ENCODE measurements at places on chromosomes 2 and 18. TPM values are rescaled to one million over a fixed set of nuclear protein-coding genes. Genes with fewer than 3 reads are reported as not detected.

DNA sequence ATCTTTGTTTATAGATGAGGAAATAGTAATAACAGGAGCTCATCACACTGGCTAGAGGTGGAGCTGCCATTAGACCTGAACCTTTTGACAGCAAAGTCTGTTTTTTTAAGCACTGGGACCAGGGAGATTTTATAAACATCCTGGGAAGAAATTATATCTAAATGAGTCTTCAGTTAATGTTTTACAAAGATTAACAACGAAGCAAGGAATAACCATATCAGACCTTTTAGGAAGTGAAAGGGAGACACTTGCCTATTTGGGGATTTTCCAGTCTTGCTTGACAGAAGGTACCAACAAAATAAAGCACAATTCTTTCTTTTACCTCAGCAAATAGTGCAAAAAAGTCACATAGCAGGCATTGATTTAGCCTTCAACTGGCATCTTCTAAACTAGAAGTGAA lies 777.0 kb downstream of the CPS1 start:
- H3K27me3 ChIP-seq: peaks cover 4% of the 10 kb centered on the region
- no peak overlapping the region for H3K4me3 ChIP-seq
- H3K4me1 ChIP-seq: peaks cover 1% of the 10 kb centered on the region
- DNase-seq: no peak
- H3K36me3 ChIP-seq: no peaks in the 10 kb centered on the region

DNA sequence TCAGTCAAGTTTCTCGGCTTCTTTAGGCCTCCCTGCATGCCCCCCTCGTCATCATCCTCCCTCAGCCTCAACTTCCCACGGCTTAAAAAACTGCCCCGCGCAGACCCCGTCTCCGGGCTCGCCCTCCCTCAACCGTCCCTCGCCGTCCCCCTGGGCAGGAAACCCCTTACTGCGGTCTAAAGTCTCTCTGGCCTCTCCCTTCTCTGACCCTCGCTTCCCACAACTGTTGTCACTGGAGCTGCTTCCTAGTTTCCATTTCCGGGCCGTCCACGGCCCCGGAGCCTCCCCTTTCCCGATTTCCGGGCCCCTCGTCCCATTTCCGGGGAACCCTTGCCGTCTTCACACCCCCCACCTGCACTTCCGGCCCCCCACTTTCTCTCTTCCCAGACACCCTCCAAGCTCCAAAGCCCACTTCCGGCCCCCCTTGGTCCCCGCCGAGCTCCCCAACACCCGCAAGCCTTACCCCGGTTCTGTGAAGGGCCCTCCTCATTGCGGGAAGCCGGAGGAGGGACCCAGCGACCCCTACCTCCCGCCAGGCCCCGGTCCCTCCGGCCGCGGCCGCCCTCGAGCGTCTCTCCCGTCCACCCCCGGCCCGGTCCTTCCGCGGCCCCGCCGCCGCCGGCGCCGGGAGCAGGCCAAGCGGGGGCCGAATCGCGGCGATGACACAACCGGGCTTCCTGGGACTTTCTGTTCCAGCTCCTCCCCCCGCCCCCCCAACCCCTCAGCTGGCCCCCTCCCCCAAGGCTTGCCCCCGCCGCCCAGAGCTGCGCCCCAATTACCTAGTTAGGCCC lies 513 bp downstream of the TRIP12 start:
- H3K27ac ChIP-seq: peak overlapping the region; percentile 100
- no peaks in the 10 kb centered on the region for H3K27me3 ChIP-seq
- H3K4me1 ChIP-seq: peaks cover 59% of the 10 kb centered on the region
- peak; percentile 84 for DNase-seq
- H3K4me3 ChIP-seq: peak overlapping the region; percentile 99
- H3K36me3 ChIP-seq: peaks cover 10% of the 10 kb centered on the region

- H3K36me3 ChIP-seq: peaks cover under 1% of the 10 kb centered on the region
- H3K27me3 ChIP-seq: peaks cover 14% of the 10 kb centered on the region
- no peak overlapping the region for H3K27ac ChIP-seq
- no peak overlapping the region for H3K4me3 ChIP-seq
- DNase-seq: no peak
- H3K4me1 ChIP-seq: no peaks in the 10 kb centered on the region
Observed at GRCh38 chr2:47554311-47554905, 151.5 kb downstream of the MSH2 start.

GRCh38 chr2:169397697-169398096 lies 35.4 kb upstream of the LRP2 start:
- DNase-seq: no peak
- no peak overlapping the region for H3K4me3 ChIP-seq
- H3K36me3 ChIP-seq: no peaks in the 10 kb centered on the region
- H3K27ac ChIP-seq: no peak overlapping the region
- no peaks in the 10 kb centered on the region for H3K4me1 ChIP-seq

DNA sequence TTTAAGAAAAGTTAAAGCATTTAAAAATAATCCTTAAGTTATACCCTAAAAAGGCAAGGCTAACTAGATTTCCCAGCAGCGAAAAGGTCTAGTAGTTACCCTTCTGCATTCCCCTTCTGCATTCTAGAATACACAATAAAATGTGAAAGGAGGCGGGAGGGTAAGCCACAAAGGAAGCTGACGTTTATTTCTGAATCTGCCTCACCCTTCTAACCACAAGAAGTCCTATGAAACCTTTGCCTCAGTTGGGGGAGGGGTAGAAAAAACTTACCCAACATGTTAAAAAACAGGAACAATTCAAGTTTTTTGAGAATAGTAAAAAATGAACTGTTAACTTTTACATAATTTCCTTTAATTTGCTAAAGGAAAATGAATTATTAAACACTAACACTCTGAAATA lies 11.3 kb downstream of the STK17B start:
- peaks cover 47% of the 10 kb centered on the region for H3K36me3 ChIP-seq
- peaks cover 62% of the 10 kb centered on the region for H3K4me1 ChIP-seq
- peak overlapping the region; percentile 76 for H3K27ac ChIP-seq
- no peak overlapping the region for H3K4me3 ChIP-seq
- H3K27me3 ChIP-seq: no peaks in the 10 kb centered on the region
- no peak for DNase-seq

DNA sequence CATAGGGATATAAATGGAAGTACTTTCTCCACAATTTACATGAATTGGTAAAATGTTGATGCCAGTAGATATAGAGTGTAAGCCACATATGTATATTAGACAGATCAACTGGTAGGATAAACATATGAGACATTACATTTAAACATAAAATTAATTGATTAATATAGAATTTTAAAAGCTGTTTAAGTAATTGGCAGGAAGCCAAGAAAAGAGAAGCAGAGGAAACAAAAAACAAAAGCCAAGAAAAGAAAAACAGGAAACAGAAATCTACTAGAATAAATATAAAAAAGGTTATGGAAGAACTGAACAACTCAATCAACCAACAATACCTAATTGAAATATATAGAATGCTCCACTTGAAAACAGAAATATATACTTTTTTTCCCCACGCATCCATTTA lies 920.1 kb upstream of the TMEFF2 start:
- no peaks in the 10 kb centered on the region for H3K4me1 ChIP-seq
- no peak overlapping the region for H3K27ac ChIP-seq
- no peaks in the 10 kb centered on the region for H3K36me3 ChIP-seq
- H3K4me3 ChIP-seq: no peak overlapping the region
- DNase-seq: no peak

- peak overlapping the region; percentile 89 for H3K27ac ChIP-seq
- H3K36me3 ChIP-seq: no peaks in the 10 kb centered on the region
- H3K27me3 ChIP-seq: no peaks in the 10 kb centered on the region
- peaks cover 31% of the 10 kb centered on the region for H3K4me1 ChIP-seq
Observed at GRCh38 chr2:173589604-173590275, 235.1 kb downstream of the CDCA7 start.

DNA sequence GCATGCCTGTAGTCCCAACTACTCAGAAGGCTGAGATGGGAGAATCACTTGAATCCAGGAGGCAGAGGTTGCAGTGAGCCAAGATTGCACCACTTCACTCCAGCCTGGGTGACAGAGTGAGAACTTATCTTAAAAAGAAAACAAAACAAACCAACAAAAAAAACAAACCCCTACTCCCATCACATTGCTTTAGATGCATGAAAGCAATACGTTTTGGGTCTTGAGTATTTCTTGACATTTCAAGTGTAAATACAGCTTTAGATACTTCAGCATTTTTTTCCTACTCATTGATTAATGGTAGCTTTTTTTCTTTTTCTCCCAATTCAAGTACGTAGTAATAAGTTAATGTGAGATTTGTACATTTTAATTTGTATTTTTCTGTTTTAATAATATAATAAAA lies 20.3 kb downstream of the RASGRP3 start:
- H3K4me3 ChIP-seq: no peak overlapping the region
- H3K36me3 ChIP-seq: no peaks in the 10 kb centered on the region
- peaks cover 5% of the 10 kb centered on the region for H3K4me1 ChIP-seq
- no peak for DNase-seq

DNA sequence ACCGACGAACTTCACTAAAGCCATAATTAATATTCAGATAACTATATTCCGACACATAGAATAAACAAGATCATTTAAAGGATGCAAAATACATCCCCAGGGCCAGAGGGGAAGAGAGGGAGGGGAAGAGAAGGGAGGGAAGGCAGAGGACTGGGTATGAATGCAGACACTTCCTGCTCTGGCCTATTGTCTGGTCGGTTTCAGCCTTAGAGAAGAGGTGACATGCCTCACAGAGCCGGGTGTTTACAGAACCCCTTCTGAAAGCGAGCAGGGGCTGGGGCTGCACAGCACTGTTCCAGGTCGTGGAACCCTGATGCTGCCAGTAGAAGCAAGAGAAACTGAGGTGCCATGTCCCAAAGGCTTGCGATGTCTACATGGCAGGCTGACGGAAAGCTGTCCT lies 31.0 kb downstream of the CELF4 start:
- DNase-seq: no peak
- no peaks in the 10 kb centered on the region for H3K36me3 ChIP-seq
- H3K27me3 ChIP-seq: peaks cover 25% of the 10 kb centered on the region
- H3K4me1 ChIP-seq: peaks cover 1% of the 10 kb centered on the region
- H3K27ac ChIP-seq: no peak overlapping the region

- no peak overlapping the region for H3K27ac ChIP-seq
- no peaks in the 10 kb centered on the region for H3K4me1 ChIP-seq
- H3K4me3 ChIP-seq: no peak overlapping the region
- H3K36me3 ChIP-seq: no peaks in the 10 kb centered on the region
- no peak for DNase-seq
- H3K27me3 ChIP-seq: no peaks in the 10 kb centered on the region
Observed at GRCh38 chr2:7672027-7672684, 754.9 kb downstream of the RNF144A start.

- no peaks in the 10 kb centered on the region for H3K36me3 ChIP-seq
- H3K4me1 ChIP-seq: no peaks in the 10 kb centered on the region
- no peak for DNase-seq
- H3K4me3 ChIP-seq: no peak overlapping the region
- H3K27me3 ChIP-seq: peaks cover 18% of the 10 kb centered on the region
Observed at GRCh38 chr2:151937966-151938365, 109.7 kb upstream of the ARL5A start.

DNA sequence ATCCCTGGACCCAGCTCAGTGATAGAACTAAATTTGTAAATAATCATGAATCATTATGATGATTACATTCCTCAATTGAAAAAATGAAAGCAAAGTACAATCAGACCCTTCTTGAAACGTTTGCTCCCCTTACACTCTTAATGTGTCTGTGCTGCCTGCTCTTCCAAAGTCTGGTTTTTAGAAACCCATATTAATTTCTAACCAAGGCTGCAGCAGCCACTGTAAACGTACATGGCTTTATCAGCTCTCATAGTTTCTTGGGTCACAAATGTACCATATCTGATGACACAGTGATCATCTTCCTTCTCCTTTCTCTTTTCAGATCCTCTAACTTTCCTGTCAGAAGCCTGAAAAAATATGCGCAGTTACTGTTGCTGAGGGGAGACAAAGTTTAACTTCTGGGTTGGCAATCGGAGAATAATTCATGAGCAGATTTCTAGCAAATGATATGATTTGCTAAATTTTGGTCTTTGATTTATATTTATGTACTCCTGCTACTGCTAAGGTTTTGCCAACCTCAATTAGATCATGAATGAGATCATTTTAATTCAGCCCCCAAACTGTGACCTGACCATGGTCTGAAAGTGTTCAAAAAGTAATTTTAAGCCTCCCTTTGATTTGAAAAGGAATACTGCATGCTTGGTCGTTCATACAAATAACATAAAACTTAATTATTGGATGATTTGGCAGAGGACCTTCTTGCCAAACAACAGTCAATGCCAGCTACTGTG lies 12.3 kb downstream of the ZEB2 start:
- H3K36me3 ChIP-seq: peaks cover 4% of the 10 kb centered on the region
- peak overlapping the region; percentile 98 for H3K27ac ChIP-seq

DNA sequence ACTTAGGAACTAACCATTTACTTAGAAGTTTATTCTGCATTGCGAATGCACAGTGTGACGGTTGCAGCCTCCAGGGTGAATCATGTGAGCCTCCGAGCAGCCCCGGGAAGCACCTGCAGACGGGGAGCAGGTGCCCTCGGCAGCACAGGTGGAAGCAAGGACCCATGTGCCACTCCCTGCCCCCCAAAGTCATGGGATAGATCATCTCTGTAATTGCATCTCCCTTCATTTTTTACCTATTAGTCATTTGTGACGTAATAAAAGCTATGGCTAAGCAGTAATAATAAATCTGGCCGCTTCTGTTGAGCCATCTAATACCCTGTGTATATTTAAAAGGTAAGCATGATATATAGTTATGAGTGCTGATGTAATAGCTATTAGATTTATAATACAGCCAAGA lies 97.2 kb downstream of the PTGR3 start:
- peak; percentile 54 for DNase-seq
- no peaks in the 10 kb centered on the region for H3K36me3 ChIP-seq
- H3K4me1 ChIP-seq: no peaks in the 10 kb centered on the region

DNA sequence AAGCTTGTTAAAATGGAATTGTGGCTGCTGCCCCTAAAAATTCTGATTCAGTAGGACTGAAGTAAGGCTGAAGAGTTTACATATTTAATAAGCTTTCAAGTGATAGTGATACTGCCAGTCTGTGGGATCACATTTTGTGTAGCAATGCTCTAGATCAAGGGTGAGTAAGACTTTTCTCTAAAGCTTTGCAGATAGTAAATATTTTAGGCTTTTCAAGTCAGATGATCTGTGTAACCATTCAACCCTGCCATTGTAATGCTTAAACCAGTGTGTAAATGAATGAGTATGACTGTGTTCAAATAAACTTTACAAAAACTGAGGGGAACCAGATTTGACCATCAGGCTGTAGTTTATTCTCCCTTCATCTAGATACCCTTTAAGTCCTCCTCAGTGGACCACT lies 92.7 kb downstream of the PIK3C3 start:
- no peaks in the 10 kb centered on the region for H3K27me3 ChIP-seq
- peaks cover 33% of the 10 kb centered on the region for H3K36me3 ChIP-seq
- DNase-seq: no peak

Gene CD8B2
- not detected for total RNA-seq

Gene CTAGE1
- not detected for total RNA-seq

Gene PARD6G
- total RNA-seq: 18.9 TPM

Gene CNGA3
- not detected for total RNA-seq

Gene NOSTRIN
- not detected for total RNA-seq

Measured in osteocyte (in vitro differentiated cells).